ENCODE measurements at places on chromosomes 7 and 10.

- no peak for DNase-seq
These were observed 12.7 kb downstream of the CNTNAP2 start for GRCh38 chr7:146129296-146129695.

DNA sequence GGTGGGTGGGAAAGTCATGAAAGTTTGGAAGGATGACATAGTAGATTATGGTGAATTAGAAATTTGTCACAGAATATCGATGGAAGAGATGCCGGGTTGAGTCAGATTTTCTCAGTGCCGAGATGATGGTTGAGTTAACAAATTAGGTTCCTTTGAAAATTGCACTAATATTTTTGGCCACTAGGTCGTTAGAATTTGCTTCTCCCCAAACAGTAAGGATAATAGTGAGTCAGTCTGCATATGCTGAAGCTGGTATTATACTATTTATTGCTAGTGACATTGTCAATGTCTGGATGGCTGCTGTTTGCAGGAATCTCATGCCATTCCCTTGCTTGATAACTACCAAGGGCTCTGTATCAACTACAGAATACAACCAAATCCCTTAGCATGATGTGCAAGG lies 37.7 kb upstream of the MINDY3 start:
- DNase-seq = no peak

DNA sequence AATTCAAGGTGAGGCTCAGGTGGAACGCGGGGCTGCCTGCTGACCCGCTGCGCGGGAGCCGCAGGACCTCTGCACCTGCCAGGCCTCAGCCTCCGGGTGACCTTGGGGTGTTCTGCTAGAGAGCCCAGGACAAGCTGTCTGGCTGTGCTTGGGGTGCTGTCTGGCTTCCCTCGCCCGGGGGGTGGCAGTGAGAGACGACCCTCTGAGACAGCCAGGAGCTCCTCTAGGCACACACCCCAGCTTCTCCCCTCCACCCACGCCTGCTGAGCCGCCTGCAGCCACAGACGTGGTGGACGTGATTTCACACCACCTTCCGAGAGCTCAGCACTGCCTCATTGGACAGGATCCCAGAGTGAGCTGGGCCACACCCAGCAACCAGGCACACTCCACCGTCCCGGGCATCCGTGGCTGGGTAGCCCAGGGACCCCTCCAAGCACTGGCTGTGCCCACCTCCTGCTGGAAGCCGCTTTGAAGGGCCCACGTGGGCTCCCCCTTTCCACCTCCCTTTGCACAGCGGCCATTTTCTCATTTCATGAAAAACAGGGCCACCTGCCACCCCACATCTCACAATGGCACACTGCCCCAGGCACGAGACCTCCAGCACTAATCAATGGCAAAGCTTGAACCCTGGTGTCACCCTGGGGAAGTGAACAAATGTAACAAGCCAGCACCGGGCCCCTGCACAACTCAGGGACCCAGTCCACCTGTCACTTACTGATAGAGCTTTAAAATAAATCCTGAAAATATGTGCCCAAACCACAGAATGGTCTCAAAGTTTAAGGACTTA lies 35.0 kb downstream of the ZFAND2A start:
- no peak for DNase-seq

- no peak for DNase-seq
These were observed 31.2 kb downstream of the PRTFDC1 start for GRCh38 chr10:24920907-24921881.

DNA sequence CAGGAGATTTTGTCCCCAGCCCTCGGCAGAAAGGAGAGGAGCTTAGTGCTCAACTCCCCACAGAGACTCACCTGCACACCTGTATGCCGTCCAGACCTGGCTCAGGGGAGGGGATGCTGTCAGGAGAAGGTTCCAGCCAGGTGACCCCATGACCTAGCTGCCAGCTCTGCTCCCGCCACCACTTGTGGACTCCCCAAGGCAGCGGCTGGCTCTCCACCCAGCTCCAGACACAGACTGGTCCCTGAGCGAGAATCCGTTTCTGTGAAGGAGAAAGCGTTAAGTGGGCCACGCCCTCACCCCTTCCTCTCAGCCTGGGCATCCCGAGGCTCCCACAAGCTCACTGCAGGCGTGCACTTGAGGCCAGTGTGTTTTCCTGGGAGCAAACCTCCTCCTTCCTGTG lies 76.4 kb downstream of the RGS10 start:
- DNase-seq = no peak

DNA sequence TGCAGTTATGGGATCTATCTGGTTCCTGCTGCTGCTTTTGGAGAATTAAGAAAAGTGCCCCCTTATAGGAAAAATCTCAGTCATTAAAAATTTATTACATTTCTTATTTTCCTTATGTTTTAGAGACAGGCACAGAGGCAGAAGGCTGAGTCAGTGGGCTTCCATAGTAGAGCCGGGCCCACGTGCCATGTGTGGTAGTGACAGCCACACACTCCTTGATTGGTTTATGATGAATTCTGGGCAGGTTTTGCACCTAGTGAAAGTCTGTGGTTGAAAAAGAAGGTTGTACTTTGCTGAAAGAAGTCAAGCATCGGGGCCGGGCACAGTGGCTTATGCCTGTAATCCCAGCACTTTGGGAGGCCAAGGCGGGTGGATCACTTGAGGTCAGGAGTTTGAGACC lies 109.9 kb downstream of the FANK1 start:
- DNase-seq = no peak

- DNase-seq = no peak
These were observed 48.2 kb downstream of the XPNPEP1 start for GRCh38 chr10:109875151-109875568.

DNA sequence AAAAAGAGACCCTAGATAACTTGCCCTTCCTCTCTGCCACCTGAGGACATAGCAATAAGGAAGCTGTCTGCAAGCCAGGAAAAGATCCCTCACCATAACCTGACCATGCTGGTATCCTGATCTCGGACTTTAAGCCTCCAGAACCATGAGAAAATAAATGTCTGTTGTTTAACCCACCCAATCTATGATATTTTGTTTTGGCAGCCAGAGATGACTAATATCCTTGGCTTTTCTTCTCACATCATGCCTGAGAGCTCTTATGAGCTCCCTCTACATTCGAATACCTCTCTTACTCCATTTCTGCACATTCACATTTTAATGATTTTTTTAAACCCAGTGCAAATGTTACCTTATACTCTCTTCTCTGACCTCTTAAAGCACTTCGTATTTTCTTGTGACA lies 214.0 kb upstream of the CHRM2 start:
- no peak for DNase-seq

GRCh38 chr10:44313761-44314165 lies 71.1 kb downstream of the CXCL12 start:
- DNase-seq = no peak

- no peak for DNase-seq
These were observed 130.9 kb downstream of the PTPN20 start for GRCh38 chr10:47042199-47042473.

GRCh38 chr10:110005719-110006118 lies 2.1 kb upstream of the ADD3 start:
- DNase-seq = no peak

GRCh38 chr10:79443338-79444198 lies 1.9 kb downstream of the ZCCHC24 start:
- DNase-seq = no peak

- no peak for DNase-seq
These were observed 43.2 kb downstream of the MTURN start for GRCh38 chr7:30177965-30178364.

- no peak for DNase-seq
These were observed 4.0 kb downstream of the CDCA7L start for GRCh38 chr7:21941611-21942141.

DNA sequence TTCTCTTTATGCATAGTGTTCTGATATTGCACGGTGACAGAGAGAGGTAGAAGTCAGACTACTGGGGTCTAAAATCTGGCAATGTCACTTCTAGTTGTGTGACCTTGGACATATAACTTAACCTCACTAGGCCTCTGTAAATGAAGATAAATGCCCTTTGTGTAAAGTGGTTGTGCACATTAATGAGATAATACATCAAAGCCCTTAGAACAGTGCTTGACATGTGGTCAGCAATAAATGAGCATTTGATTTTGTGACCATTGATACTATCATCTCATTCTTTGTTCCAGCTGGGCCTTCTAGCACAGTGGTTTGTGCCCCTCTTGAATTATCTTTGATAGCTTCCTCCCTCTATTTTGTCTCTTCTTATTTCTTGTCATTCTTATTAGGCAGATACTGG lies 74.1 kb upstream of the C10orf90 start:
- no peak for DNase-seq

DNA sequence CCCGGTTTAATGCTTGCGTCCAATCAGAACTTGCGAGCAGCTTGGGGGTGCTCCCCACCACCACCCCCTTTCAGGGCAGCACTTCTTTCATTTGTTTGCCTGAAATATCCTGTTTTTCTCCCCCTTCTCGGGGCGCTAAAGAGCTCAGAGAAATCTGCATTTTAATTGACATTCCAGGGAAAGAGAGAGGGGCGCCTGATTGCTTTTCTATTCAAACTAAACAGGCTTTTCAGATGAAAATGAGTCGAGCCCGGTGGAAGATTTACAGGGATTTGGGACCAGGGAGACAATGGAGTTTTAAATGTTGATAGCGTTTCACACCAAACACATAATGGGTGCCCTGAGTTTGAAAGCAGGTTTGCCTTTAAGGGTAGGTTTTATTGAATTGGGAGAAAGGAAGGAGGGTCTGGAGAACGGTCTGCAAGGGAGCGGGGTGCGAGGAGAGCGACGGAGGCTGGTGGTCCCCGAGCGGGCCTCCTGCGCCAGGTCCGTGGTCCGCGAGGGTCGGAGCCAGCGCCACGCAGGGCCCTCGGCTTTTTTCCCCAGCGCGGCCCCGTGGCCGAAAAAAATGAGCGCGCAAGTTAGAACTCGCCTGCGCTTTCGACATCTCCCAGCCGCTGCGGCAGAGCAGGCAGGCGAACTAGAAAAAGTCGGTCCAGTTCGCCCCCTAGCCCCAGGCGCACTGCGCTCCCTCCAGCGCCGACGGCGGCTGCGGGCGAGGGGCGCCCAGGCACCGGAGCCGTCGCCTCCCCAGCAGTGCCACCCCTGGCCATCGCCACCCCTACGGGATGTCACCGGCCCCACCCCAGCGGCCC lies 1.3 kb downstream of the FGFR2 start:
- DNase-seq = no peak

- DNase-seq = no peak
These were observed 25.0 kb downstream of the TES start for GRCh38 chr7:116235380-116235779.

DNA sequence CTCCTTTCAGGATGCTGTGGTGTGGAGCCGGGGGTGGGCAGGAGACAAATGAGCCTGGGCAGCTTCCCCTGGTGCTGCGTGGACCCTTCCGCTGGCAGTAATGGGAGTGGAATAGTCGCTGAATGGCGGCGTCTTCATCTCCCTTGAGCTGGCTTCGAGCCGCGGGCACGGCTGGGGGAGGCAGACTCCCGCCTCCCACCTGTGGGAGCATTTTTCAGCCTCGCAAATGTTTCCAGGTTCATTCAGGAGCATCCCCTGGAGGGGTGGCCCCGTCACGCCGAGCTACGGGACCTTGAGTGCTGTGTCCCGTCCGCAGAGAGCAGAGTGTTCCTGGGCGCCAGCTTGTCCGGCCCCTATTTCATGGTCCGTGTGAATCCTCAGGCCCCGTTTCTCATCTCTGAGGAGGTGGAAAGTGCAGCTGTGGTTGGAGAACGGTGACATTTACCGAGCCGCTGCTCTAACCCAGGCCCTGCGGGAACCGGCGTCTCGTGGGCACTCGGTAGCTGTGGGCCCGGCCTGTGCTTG lies 18.1 kb downstream of the FAM20C start:
- no peak for DNase-seq

DNA sequence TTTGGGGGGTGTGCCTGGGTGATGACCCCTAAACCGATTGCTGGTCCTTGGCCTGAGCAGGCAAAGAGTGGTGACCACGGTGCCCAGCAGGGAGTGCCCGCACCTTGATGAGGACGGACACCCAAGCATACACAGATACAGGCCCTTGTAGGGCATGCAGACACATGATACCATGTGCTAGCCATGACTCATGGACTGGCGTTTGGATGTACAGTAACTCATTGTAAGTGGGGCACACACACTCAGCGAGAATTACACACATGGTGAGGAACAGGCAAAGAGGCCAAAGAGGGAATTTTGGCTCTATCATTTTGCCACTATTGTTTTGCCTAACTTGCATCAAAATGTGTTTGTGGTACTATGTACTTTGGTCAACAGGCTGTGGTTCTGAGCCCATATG lies 24.1 kb downstream of the KAZALD1 start:
- DNase-seq = no peak

- DNase-seq = no peak
These were observed 3.5 kb upstream of the ATP6V0E2 start for GRCh38 chr7:149870274-149870673.

DNA sequence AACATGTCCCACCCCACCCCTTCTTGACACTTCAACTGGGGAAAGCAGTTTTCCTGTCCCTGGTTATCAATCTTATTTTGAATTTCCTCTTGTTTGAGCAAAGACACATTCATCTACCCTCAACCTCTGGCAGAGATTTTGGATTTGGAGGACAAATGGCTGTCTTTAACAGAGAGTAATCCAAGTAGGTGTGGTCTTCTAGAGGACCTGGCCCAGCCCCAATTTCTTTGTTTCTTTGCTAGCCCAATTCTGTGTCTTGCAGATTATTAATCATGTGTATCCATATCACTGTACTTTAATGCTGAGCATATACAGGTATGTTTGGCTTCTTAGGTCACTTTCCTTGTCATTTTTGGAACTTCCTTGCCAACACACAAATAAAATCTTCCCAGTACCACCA lies 58.8 kb upstream of the ADCY1 start:
- no peak for DNase-seq

DNA sequence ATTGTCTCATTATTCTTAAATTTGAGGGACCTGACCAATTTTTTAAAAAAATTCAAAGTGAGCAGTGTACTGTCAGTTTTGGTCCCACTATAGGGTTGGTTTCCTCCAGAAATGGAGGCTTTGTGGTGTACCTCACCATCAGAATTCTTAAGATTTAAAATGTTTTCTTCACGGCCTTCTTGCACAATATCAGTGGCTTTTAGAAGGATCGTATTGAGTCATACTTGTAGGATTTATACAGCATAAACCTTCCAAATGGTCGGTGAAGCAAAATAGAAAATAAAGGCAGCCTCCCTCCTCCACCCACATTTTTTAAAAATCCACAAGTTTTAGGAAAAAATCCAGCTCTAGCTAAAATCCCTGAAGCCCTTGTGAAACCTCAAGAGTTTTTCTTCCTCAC lies 126.4 kb downstream of the RNLS start:
- DNase-seq = no peak

All from activated CD8-positive, alpha-beta memory T cell treated with anti-CD3 and anti-CD28 coated beads for 1 hour (primary cell).